ENCODE measurements at places on chromosomes 7 and 10.
A peak's percentile ranks its signal among the peaks of the same experiment; 100 is the strongest.

- peak; percentile 80 for DNase-seq
These were observed 16.0 kb downstream of the MYOZ1 start for GRCh38 chr10:73625004-73625883.

GRCh38 chr10:126242397-126243260 lies 145.6 kb downstream of the ADAM12 start:
- peak; percentile 81 for DNase-seq

DNA sequence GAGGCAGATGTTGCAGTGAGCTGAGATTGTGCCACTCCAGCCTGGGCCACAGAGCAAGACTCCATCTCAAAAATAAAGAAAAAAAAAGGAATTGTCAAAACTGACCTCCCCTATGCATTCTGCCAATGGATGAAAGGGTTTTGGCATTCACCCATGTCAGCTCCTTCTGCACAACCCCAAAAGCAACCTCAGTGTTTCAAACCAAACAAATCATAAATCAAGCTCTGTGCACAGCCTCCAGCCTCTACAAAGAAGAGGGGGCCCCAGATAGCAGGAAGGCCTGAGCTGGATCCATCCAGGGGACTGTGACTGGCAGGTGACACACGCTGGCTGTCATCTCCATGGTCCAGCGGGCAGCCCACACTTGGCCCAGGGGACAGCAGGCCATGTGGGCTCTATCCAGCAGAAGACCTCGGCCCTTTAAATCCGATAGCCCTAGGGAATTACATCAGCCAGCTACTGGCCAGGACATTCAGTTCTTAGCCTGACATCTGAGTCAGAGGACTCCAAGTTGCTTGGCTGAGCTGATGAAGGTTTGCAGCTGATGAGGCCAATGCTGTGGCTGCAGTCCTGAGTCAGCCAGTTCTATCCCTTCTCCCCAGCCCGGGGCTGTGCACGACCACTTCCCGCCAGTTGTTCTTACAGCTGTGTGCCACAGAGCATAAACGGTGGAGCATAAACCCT lies 52.0 kb upstream of the FIGNL1 start:
- peak; percentile 32 for DNase-seq

GRCh38 chr10:29136411-29136810 lies 152.5 kb upstream of the LYZL1 start:
- no peak for DNase-seq

GRCh38 chr10:77452952-77453564 lies 184.6 kb downstream of the KCNMA1 start:
- no peak for DNase-seq

GRCh38 chr10:104622598-104623209 lies 18.4 kb upstream of the SORCS3 start:
- DNase-seq: peak; percentile 27

GRCh38 chr10:84587789-84588188 lies 259.4 kb downstream of the CCSER2 start:
- DNase-seq: no peak

DNA sequence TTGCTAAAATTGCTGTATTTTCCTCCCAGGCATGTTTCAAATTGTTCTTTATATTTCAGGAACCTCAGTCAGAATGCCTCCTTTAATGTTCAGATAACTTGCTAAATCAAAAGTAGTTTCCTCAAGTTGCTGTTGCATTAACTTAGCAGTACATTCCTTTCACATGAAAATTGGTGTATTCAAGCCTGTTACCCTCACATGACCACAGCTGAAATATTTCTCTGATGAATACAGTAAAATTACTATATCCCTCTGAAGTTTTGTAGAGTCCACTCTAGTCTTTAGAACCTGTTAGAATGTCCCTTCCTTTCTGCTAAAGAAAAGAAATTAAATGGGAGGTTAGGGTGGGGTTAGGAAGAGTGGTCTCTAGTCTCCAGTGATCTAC lies 24.5 kb upstream of the C1GALT1 start:
- no peak for DNase-seq

GRCh38 chr7:11130601-11131000 lies 156.9 kb downstream of the PHF14 start:
- DNase-seq: no peak

- no peak for DNase-seq
These were observed 39.1 kb upstream of the HSPA12A start for GRCh38 chr10:116781370-116781884.

DNA sequence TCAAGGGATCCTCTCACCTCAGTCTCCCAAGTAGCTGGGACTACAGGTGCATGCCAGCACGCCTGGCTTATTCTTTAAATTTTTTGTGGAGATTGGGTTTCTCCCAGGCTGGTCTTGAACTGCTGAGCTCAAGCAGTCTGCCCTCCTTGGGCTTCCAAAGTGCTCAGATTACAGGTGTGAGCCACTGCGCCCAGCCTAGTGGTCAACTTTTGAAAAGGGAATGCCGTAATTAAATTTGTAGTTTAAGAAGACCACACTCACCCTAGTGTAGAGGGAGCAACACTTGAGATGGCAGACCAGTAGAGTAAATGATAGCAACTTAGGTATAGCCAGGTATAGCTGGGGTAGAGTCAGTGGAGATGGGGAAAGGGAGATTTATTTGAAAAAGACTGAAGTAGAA lies 17.6 kb downstream of the ZRANB1 start:
- DNase-seq: no peak

DNA sequence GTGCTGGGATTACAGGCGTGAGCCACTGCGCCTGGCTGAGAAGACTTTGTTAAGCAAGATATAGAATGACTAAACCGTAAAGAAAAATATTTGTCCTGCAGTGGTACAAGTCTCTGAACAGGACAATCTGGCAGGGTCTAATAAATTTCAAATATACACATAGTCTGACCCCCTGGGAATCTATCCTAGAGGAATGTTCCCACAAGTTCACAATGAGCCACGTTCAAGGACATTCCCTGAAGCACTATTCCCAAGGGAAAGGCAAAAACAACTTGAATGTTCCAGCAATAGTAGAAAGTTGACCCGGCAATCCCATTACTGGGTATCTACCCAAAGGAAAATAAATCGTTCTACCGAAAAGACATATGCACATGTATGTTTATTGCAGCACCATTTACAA lies 82.0 kb downstream of the HIP1 start:
- DNase-seq: no peak

GRCh38 chr7:103687951-103688350 lies 241.9 kb upstream of the SLC26A5 start:
- DNase-seq: peak; percentile 83

DNA sequence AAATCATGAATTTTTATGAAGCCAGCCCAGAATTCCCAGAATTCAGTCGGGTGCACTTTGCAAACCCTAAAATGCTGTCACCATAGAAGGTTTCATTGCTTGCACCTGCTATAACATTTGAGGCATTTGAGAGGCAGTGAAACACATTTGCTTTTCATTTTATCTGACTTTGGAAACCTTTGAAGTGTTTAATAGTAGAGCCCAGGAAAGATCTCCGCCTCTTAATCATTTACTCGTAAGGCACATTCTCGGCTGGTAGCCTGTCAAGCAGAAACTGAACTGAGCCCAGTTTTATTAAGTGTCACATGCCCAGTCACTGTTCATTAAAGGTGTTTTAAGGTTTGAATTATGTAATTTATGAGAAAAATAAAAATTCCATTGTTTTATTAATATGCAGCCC lies 247.6 kb downstream of the EMX2 start:
- no peak for DNase-seq

DNA sequence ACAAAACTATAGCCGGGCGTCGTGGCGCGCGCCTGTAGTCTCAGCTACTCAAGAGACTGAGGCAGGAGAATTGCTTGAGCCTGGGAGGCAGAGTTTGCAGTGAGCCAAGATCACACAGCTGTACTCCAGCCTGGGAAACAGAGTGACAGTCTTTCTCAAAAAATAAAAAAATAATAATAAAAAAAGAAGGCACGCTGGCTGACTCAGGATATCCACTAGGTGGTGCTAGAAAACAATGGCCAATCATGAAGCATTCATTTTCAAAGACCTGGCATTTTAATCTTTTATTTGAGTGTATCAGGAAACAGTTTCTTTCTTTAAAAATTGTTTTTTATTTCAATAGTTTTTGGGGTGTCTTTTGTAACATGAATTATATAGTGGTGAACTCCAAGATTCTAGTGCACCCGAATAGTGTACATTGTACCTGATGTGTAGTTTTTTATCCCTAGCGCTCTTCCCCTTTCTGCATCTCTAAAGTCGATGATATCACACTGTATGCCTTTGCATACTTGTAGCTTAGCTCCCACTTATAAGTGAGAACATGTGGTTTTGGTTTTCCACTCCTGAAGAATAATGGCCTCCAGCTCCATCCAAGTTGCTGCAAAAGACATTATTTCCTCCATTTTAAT lies 88.6 kb downstream of the LYZL1 start:
- DNase-seq: peak; percentile 47

GRCh38 chr7:139702811-139703486 lies 74.8 kb downstream of the HIPK2 start:
- no peak for DNase-seq

- DNase-seq: peak; percentile 69
These were observed at the start of gene NKX1-2 for GRCh38 chr10:124450012-124450782. NKX1-2 (minus strand) TSS chr10:124450035; CDS start chr10:124449943, 92 bp downstream.

GRCh38 chr7:80357530-80357929 lies 154.3 kb downstream of the GNAT3 start:
- DNase-seq: no peak

DNA sequence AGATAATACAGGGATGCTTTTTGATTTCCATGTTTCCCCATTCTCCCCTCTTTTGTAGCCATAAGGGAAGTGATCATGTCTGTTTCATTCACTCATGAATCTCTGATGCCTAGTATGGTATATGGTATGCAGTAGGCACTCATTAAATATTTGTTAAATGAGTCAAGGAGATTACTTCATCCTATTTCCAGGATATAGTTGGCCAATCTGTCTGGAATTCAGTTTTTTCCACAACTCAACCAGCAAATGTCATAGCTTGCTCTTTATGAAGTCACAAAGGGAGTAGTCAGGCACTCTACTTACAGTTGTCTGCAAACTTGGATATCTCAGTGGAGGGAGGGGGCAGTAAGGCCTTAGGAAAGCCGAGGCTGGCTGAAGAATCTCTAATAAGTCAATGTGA lies 853.6 kb downstream of the LRMDA start:
- no peak for DNase-seq

DNA sequence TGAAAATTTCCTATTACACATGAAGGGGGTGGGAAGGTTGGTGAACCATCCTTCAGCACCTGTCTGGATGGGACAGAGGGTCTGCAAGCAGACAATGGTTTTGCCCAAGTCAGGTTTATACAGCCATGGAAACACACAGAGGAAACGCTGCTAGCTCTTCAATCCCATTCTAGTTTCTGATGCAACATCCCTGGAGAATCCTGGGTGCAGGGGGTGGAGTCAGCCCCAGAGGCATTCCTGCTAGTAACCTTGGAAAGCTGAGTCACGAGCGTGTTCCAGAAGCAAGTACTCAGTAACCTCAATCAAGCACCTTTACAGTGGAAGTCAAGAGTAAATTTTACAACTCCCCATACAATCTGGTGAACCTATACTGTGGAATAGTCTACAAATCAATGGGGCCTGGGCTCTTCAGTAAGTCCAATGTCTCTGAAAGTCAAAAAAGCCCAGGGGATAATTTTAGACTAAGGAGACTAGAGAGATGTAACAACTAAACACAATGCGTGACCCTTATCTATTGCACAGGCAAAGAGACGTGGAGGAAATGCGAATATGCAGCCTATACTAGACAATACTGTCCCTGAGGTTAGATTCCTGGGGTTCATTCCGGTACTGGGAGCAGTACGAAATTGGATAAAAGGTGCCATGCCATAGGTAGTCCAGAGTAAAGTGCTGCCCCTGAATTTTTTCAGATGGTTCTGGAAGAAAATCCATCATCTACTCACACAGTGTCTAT lies 95.4 kb downstream of the ZRANB1 start:
- no peak for DNase-seq

- DNase-seq: no peak
These were observed 4.7 kb downstream of the RPA3 start for GRCh38 chr7:7713730-7714129.
